ENCODE measurements at places on chromosomes 1 and 21. TPM values are rescaled to one million over a fixed set of nuclear protein-coding genes. Genes with fewer than 3 reads are reported as not detected.

The LDLRAD1 gene
- not detected for total RNA-seq

DNA sequence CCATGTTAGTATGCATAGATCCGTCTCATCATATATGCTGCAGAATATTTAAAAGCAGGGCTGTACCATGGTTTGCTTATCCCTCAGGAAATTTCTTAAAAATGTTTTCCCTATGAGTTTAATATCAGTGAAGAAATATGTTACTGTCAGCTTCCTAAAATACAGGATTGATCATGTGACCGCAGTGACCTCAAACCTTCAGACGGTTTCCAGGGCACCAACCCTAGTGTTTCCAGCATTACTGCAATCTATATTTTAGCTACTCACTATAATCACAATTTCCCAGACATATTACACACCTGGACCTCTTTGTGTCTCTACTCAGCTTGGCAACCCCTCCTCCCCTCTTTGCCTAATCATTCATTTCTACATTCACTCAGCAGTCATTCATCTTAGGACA is 7.7 kb upstream of the SDHB start:
- no peak for DNase-seq

DNA sequence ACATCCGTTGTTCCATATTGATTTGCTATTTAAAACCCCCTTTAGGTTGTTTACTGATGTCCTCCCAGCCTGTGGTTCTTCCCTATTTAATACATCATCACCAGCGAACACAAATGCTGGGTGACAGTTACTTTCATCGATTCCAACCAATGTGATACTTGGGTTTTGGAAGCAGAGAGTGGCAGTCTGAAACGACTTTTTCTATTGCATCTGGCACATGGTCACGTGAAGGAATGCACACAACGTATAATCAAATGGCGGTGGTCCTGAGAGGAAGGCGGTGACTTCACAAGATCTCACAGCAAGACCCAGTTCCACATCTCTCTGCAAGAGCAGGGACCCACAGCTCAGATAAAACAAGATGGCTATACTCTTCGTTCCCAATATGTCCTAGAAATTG is 213.9 kb downstream of the DSCAM start:
- DNase-seq, result no peak

GRCh38 chr1:168330285-168330684 is 49.6 kb downstream of the TBX19 start:
- DNase-seq, result no peak

GRCh38 chr1:101964708-101965107 is 32.0 kb downstream of the OLFM3 start:
- DNase-seq, result no peak

- no peak for DNase-seq
These were observed 28.3 kb downstream of the PDE4B start for GRCh38 chr1:65820983-65821382.

- peak; percentile 59 for DNase-seq
These were observed 9.0 kb upstream of the PLCH2 start for GRCh38 chr1:2466958-2467554.

- DNase-seq, result peak; percentile 84
These were observed 11.4 kb downstream of the BTBD19 start for GRCh38 chr1:44819608-44820327.

The TNFRSF18 gene
- 15.0 TPM for total RNA-seq

The CLIC6 gene
- 0.37 TPM for total RNA-seq

The PTAFR gene
- total RNA-seq, result 1.1 TPM

The SELE gene
- not detected for total RNA-seq

GRCh38 chr1:212613440-212614335 is 5.1 kb downstream of the ATF3 start:
- no peak for DNase-seq

The NFIA gene
- 4.2 TPM for total RNA-seq

DNA sequence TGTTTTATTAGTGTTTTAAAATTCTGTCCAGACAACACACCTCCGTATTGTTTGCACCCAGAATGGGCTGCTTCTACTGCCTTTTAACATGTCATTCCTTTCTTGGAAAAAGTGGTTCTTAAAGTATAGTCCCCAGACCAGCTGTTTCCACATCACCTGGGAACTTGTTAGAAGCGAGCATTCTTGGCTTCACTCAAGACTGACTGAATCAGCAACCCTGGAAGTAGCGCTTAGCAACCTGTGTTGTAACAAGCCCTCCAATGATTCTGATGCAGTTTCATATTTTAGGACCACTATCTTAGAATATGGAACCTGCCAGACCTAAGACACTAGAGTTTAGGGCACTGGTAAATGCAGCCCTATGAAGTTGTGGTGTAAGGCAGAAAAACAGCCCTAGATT is 6.0 kb upstream of the PPIE start:
- no peak for DNase-seq

DNA sequence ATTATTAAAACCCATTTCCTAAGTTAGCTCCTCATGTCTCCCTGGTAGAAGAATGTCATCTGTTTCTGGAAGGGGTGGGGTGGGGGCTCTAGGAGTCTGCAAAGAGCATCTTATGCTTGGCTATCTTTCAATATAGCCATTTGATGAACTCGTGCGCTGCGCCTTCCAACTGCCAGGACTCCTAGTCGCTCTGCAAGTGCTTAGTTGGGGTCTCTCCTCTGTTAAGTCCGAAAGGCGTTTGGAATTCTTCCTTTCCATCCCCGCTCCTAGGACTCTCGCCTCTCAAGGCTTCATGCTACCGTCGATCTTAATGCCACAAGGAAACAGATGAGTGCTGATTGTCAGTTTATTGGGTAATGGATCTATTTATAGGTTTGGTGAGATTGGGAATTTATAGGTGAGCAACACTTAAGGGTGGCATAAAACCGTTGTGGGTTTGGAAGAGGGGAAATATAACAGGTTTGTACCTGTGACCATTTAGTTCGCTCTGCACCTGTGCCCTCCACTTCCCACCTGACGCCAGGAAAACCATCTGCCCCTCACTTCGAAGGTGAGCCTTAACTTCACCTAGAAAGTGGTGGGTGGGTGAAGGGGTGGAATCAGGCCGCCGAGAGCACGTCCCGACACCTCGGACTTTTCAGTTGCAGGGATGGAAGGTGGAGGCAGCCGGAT is 1.1 kb downstream of the KCNH1 start:
- DNase-seq, result no peak

The MATN1 gene
- total RNA-seq, result not detected

DNA sequence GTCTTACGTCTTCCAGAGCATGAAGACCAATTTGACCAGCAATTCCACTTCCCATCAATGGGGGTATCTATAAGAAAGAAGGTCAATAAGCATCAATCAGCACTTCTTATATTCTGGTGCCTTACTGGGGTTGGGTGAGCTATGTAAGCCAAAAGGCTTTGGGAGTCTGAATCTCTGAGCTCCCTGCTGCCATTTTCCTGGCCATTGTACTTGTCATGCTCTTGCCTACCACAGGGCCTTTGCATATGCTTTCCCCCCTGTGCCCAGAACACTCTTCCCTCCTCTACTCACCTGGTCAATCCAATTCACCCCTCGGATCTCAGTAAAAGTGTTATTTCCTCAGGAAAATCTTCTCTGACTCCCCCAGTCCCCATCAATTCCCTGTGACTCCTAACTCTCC is 36.3 kb downstream of the C8B start:
- DNase-seq, result no peak

DNA sequence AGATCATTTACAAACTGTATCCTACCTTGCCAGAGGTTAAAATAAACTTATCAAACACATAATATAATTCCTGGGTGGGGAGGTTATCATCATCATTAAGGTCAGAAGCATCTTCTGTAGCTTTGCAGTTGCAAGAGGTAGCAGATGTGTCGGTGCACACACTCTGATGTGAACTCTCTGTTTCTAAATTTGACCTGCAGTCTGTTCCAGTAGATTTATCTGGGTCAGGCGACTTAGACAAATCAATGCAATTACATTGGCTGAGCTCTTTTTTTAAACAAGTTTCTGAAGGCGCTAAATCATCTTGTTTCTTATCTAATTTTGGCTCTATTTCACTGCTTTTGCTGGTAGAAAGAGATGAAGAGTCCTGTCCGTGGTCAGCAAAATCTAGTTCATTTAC is 70.4 kb downstream of the PRPF38A start:
- no peak for DNase-seq

DNA sequence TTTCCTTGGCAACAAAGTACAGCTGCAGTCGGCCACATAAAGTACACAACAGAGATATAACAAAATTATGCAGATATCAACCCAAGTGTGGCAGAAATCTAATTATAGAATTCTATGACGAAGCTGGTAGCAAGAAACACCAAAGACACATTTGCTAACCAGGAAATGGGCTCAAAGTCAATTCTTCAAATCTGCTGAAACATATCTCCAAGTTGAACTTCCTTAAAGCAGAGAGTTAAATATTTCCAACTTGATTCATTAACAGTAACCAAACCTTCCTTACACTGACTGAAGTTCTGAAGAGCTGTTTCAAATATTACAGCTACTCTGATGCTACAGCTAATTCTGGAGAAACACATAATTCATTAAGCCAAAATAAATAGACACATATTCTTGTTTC is 67.6 kb upstream of the SDC3 start:
- DNase-seq, result no peak

DNA sequence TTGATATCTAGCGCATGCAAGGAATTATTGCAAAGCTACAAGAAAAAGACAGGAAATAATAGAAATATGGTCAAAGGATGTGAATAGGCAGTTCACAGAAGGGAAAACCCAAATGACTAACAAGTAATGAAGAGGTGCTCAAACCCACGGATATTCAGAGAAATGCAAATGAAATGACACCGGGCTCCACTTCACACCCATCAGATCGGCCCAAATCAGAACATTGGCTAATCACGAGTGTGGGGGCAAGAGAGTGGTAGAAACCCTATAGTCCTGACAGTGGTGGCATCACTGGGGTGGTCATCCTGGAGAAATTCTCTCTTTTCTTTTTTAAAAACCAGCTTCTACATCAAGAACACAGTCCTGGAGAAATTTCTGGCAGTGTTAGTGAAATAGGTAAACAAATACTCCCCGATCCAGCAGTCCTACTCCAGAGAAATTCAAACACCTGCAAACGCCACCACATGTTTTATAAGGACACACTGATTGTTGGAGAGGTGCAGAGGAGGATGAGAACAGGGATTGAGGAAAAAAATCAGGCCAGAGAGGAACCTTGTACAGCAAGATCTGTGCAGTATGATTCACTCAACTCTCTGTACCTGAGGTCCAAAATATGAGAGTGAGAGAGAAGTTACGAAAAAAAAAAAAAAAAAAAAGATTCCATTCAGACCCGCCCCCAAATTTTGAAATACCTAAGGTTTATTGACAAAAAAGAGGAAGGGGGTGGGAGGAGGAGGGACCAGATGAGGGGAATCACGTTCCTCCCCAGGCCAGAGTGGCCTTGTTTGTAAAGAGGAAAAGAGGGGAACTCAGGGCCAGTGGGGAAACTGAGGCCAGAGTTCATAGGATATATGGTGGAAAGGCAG is 9.2 kb upstream of the TNFRSF1B start:
- DNase-seq, result no peak

GRCh38 chr1:29826646-29827045 is 590.3 kb downstream of the PTPRU start:
- DNase-seq, result no peak

GRCh38 chr1:98048244-98048643 is 127.4 kb upstream of the DPYD start:
- peak; percentile 78 for DNase-seq

DNA sequence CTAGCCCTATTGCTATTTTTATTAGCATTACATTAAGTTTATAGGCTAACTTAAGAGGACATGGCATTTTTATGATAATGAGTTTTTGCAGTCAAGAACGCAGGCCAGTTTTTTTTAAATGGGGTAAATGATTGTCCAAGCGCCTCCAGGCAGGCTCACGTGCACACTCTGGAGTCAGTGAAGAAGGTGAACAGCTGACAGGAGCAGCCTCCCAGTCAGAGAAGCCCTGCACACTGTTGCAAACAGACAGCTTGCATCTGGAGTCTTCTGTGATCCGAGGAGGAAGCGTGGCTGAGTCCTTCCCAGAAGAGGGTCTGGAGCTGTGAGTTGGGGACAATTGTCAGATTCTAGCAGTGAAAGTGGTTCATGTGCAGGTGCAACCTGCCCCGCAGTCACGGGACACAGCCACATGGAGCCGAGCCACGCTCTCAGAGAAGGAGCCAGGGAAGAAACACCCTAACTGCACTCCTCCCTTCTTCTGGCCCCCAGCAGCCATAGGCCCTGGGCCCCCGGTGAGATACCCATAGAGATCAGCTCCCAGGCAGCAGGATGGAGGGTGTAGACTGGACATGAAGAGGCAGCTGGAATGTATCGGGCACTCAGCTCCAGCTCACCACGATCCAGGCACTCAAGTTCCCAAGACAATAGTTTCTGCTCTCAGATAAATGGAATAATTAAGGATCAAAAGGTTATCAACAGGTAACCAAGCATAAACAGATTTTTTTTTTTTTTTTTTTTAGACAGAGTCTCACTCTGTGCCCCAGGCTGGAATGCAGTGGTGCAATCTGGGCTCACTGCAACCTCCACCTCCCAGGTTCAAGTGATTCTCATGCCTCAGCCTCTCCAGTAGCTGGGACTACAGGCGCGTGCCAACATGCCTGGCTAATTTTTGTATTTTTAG is 26.4 kb downstream of the CAPN2 start:
- no peak for DNase-seq

DNA sequence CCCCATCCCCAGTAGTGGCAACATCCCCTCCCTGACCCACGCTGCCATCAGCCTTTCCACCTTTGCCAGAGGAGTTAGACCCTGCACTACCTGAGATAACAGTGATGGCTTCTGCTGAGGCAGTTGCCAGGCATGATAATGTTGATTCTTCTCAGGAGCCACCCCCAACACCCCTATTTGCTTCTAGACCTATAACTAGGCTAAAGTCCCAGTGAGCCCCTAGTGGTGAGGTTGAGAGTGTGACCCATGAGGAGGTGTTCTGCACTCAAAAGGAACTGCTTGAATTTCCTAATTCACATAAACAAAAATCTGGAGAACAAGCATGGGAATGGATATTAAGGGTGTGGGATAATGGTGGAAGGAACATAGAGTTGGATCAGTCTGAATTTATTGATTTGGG is 159.6 kb upstream of the COL11A1 start:
- DNase-seq, result no peak

The XCL1 gene
- total RNA-seq, result 27.1 TPM

DNA sequence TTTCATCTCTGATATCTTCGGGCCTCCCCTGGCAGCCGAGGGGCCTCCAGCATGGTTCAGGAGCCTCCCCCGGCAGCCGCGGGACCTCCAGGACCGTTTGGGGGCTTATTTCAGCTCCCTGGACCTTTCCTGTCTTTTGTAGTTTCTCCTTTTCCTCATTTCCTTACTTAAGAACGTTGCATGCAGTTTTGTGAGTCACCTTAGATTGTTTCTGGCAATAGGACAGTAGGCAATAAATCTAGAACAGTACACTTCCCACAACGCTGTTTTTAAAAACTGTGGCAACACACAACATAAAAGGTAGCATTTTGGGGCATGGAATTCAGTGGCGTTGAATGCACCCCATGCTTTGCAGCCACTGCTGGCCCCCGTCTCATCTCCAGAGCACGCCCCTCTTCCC is 24.4 kb downstream of the FAAP20 start:
- DNase-seq, result no peak

- DNase-seq, result no peak
These were observed 5.0 kb downstream of the C1orf226 start for GRCh38 chr1:162386292-162387225.

The EFNA3 gene
- 3.6 TPM for total RNA-seq

- no peak for DNase-seq
These were observed 76.4 kb downstream of the EVI5 start for GRCh38 chr1:92708368-92708950.

The TNFRSF25 gene
- total RNA-seq, result 137 TPM

The CIART gene
- 0.91 TPM for total RNA-seq
